ENCODE measurements at places on chromosomes 13 and 19.
A peak's percentile ranks its signal among the peaks of the same experiment; 100 is the strongest.

GRCh38 chr13:97344265-97345175 lies 89.4 kb upstream of the RAP2A start:
- peak; percentile 42 for DNase-seq

DNA sequence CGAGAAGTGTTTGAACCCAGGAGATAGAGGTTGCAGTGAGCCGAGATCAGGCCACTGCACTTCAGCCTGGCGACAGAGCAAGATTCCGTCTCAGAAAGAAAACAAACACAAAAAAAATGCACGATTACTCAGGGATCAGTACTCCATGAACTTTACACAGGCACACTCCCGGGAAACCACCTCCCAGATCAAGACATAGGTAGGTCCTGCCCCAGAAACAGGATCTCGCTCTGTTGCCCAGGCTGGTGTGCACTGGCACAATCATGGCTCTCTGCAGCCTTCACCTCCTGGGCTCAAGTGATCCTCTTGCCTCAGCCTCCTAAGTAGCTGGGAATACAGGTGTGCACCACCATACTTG lies 11.2 kb downstream of the VASP start:
- DNase-seq, result no peak

- DNase-seq, result no peak
These were observed 26.2 kb upstream of the LRCH1 start for GRCh38 chr13:46526740-46527139.

GRCh38 chr19:38596057-38596981 lies 21.4 kb downstream of the MAP4K1 start:
- peak; percentile 48 for DNase-seq

DNA sequence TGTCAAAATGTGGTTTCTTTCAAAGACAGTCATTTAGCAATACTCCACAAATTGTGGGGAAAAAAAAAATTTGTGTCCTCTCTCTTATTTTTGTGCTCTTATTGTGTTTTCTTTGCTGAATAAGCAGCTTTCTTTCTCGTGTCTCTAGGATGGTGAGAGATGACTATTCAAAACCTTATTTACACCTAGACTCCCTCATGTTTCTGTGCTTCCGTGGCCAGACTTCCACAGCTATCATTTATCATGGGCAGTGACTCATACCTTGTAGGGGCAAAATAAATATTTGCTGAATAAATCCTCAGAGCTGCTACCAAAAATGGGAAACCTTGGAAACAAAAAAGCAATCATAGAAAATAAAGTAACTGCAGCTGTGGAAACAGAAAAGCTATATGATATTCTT lies 204.9 kb upstream of the MIR17HG start:
- DNase-seq, result no peak

DNA sequence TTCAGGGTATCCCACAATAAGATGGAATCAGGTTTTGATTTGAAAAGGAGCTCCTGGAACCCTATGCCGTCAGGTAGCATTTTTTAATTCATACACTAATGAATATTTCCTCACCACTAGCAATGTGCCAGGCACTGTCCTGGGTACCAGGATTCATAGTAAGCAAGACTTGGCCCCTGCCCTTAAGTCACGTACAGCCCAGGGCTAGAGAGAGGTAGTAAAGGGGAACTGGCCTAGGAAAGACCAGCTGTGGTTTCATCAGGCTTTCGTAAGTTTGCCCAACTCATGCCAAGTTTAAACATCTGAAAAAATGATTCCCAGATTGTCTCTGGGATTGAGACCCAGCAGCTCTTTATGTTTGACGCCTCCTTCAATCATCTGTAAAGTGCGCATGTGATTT lies 45.9 kb upstream of the AMER2 start:
- no peak for DNase-seq

DNA sequence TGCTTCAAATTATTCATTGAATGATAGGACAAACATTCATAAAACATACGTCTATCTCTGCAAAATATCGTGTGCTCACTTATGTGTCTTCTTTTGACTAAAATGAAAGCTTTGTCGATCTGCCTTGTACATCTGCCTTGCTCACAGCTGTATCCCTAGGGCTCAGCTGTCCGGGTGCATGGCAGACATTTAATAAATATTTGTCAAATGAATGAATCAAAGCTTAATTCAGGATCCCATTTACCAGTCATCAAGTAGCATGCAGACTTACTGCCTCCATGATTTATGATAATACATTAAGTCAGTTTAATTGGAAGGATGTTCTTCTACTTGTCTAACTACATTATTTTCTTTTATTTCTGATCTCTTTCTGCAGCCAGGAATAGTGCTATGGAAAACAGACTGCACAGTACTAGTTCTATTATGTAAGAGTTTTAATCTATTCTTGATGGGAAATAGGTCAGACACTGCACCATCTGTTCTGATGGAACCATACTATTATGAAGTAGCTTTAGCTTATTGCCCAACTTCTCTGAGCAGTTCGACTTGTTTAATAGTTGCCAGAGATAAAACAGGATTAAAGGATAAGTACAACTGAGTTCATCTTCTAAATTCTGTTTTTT lies 13.2 kb downstream of the SLC46A3 start:
- DNase-seq, result no peak
